ENCODE measurements at places on chromosomes 16 and 17. TPM values are rescaled to one million over a fixed set of nuclear protein-coding genes. Genes with fewer than 3 reads are reported as not detected.

DNA sequence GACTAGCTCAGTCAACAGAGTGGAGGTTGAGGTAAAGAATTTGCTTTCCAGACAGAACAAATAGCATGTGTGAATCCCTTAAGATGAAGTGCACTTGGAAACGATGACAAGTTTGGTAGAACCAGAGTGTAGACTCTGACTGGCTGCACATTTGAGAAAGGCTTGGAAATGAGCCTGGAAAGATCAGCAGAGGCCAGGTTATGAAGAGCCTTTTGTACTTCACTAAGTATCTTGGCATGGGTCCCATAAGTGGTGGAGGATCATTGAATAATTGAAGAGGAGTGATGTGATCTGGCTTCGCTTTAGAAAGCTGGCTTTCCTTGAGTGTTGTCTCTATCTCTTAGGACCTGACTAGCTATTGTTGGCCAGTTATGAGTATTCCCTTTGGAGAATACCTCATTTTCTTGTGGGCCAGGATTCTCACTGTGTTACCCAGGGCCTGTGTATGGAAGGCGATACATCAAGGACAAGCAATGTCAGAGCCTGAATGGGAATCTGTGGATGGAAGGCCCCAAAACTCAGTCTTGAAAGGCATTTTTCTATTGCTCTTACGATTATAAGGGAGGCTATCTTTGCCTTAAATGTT is 329.8 kb downstream of the UTP18 start:
- DNase-seq, result no peak

- DNase-seq, result no peak
Observed at GRCh38 chr17:45269912-45270311, 8.0 kb upstream of the SPATA32 start.

DNA sequence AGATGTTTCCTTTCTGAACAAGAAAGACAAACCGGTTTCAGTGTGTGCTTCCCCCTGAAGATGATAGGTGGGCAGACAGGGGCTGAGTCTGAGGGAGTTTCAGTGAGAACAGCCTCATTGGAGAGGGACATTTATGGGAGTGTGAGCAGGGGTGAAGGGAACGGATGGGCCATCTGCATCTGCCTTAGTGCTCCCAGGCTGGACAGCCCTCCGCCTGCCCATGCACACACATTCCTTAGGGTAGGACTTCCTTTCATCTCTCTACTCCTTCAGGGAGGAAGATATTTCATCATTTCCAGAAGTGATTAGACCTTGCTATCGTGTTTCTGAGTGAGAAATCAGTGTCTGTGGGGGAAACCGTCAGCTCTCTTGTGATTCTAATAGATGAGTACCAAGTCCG is 3.8 kb downstream of the SHISA6 start:
- no peak for DNase-seq

DNA sequence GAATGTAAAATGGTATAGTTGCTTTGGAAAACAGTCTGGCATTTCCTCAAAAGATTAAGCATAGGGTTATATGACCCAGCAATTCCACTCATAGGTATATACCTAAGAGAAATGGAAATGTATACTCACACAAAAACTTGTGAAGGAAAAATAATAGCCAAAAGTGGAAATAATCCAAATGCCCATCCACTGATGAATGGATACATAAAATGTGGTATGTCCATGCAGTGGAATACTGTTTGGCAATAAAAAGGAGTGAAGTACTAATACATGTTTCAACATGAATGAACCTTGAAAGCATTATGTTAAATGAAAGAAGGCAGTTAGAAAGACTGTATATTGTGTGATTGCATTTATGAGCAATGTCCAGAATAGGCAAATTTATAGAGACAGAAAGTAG is 25.1 kb downstream of the NUP93 start:
- DNase-seq, result no peak

- no peak for DNase-seq
Observed at GRCh38 chr17:54259476-54259875, 436.7 kb downstream of the KIF2B start.

- DNase-seq, result no peak
Observed at GRCh38 chr17:58252141-58252540, 13.8 kb downstream of the LPO start.

DNA sequence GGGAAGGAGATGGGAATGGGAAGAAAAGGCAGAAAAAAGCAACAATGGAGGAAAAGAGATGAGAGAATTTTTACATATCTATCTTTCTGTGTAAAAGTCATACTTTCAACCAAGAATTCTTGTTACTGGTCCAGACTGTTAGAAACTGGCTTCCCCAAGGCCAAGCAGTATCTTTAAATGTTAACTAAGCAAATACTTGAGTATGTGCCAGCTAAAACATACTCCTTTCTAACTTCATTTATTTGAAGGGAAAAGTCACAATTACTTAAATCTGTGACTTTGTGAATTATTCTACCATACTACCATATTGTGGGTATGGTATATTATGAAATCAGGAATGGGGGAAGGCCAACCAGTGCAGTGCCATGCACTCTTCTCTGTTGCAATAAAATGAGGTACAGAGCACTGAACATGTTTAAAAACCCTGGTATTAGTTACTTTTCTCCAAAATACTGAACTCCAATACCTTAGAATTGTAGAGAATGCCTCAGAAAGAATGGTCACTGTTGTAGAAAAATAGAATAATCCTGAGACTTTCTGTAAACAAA is 92.3 kb upstream of the C17orf78 start:
- DNase-seq, result no peak

DNA sequence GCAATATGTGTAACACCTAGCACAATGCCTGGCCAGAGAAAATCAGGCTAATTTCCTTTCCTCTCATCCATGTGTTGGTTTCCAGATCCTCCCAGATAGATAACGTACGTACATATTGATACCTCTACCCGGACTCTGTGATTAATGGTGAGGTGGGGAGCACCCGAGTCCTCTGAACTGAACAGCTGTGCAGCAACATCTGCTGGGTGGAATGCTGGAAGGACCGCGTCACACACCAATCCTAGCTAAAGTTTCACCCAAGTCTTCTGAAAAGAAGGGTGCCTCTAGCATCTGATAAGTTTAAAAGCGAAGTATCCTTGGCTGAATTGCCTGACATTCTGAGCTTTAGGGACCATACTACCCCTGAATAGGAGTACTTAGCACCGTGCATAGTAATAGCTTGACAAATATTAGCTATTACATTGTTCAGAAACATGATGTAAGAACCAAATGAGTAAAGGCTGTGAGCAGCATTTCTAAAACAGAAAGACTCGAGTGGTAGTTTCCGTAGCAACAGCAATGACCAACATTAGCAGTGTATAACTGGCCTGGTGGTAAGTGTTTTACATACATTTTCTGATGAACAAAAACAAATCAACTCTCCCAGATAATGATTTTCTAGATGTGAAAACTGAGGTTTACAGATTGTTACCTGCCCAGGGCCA is 91.4 kb downstream of the SYCE1L start:
- DNase-seq, result no peak

DNA sequence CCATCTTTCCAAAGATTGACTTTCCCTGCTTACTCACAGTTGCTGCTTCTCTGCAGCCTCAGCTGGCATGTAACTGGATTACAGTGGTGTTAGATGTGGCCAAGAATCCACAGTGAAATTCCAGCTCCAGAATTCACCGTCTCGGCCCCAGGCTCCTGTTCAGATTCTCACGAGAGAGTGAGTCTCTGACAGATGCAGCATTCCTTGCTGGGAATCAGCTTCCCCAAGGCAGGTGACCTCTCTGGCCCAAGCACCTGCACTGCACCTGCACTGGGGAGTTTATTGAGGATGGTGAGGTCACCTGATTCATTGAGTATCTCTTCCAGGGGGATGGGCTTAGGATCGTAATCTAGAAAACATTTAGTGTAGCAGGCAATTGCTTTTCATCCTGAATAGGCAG is 600.5 kb upstream of the RBFOX1 start:
- DNase-seq, result no peak

DNA sequence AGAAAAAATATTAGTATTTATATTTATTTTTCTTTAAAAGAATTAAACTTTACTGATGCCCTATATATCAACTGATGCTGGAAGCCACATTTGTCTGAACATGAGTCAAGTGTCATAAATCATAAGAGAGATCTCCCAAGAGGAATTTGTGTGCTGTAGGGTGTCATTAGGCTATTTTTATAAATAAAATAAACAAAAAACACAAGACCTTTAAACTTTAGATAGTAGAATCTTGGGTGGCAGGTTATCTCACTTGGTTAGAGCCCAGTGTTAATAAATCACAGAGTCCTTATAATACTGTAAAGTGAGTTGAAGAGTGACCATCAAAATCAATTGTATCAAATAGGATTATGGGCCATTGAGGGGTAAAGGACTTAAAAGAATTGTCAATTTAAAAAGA is 21.3 kb upstream of the CPD start:
- no peak for DNase-seq

- DNase-seq, result no peak
Observed at GRCh38 chr17:75064040-75064439, 17.0 kb downstream of the KCTD2 start.

- DNase-seq, result no peak
Observed at GRCh38 chr17:66451188-66452149, 149.1 kb downstream of the PRKCA start.

GRCh38 chr17:1573932-1574696 is 11.5 kb upstream of the PITPNA start:
- peak; percentile 97 for DNase-seq

DNA sequence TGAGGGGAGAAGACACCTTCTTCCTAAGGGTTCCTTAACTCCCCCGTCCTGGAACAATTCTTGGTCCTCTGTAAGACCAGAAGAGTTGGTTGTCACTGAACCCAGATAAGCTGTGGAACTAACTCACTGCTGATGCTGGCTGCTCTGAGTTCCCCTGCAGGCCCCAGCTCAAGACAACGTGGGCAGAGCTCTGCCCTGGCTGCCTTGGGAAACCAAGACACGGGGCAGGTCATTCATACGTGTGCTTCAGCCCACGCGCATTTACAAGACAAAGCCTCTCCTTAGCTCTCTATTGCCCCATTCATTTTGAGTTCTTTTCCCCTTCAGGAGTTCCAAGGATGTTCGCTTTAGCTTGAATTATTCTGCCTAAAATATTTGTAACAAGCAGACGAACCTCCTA is 3.4 kb upstream of the NAT9 start:
- DNase-seq, result no peak

- DNase-seq, result no peak
Observed at GRCh38 chr17:41631025-41631897, 6.9 kb upstream of the KRT17 start.

DNA sequence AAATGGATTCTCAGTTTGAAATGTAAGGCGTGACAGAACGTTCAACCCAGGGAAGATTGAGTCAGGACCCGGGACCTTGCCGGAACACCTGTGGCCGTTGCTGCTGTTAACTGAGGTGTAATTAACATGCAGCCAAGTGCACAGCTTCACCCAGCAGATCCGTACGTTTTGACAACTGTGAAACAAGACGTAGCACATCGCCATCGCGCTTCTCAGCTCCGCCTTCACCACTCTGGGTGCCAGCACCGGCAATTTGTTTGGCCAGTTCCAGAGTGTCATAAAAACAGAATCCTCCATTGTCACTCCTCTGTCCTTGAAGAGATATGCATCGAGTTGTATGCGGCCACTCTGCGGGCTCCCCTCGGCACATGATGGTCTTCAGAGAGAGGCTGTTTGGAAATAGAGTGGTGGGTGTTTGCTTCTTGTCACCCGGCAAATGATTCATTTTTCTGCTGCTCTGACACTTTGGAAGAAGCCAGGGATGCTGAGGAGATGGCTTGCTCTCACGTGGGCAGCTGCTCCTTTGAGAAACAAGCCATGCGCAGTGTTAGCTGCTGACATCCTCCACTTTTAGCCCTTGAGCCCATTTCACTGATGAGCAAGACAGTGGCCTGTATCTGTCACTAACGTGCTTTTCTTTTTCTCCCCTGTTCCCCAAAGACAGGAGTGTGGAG is 22.6 kb downstream of the NAA60 start:
- no peak for DNase-seq

DNA sequence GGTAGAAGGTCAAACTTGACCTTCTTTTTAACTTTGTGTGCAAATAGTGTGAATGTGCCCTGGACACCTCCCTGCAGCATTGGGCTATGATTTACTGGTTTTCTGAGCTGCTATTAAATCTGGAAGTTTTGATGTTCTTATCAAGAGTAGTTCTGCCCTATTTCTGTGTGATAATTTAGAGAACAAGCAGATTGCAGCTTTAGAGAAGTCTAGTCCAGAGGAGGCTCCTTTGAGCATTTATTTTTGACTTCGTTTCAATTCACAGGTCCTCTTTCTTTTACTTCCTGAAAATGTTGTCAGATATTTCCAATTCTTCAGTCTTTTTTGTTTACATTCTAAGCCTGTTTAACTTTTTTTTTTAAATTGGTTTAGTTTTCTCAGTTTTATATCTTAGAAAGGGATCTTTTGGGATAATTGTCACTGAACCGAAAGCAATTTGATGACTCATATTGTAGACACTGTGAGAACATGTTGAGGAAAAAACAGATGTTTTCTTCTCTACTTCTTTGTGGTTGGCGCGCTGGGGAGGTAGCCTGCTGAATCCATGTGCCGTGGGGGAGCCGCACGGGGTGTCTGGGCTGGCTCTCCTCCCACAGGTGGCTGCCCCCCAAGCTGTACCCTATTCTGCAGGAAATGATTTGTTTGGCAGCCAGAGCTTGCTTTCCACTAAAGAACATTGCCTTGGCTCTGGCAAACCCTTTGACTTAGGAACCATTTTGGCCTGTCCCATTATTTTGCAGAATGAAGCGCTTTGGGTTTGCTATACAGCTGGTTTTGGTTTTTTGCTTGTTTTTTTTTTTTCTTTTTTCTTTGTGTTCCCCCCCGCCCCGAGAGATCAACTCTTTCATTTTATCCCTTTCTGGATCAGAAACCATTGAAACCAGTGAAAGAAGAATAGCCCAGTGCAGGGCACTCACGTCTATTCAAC is 53.4 kb downstream of the MFSD11 start:
- DNase-seq, result no peak

- DNase-seq, result no peak
Observed at GRCh38 chr16:27726621-27727261, 176.8 kb downstream of the KATNIP start.

GRCh38 chr17:43935204-43935925 is 6.9 kb downstream of the PPY start:
- no peak for DNase-seq

The PPL gene
- total RNA-seq, result 87.7 TPM

The CACNG3 gene
- not detected for total RNA-seq

The SPATA22 gene
- not detected for total RNA-seq

The CCDC154 gene
- 5.7 TPM for total RNA-seq

The AANAT gene
- not detected for total RNA-seq

The PIEZO1 gene
- total RNA-seq, result 151 TPM

The TBC1D26 gene
- not detected for total RNA-seq

The ITGAX gene
- total RNA-seq, result 19.3 TPM

All from omental fat pad (tissue), 4 donors.